Pancreas (tissue), 10 donors: ENCODE measurements at places on chromosomes 1 and 21. TPM values are rescaled to one million over a fixed set of nuclear protein-coding genes. Genes with fewer than 3 reads are reported as not detected.

PLA2G2F gene
- not detected for total RNA-seq

GRCh38 chr1:245247801-245248200 is 93.0 kb downstream of the KIF26B start:
- no peaks in the 10 kb centered on the region for H3K27me3 ChIP-seq
- no peak for DNase-seq
- H3K4me1 ChIP-seq, result no peaks in the 10 kb centered on the region
- H3K27ac ChIP-seq, result no peak overlapping the region
- no peaks in the 10 kb centered on the region for H3K36me3 ChIP-seq
- no peak overlapping the region for H3K4me3 ChIP-seq

GRCh38 chr1:116628448-116628847 is 39.1 kb downstream of the IGSF3 start:
- H3K4me3 ChIP-seq, result no peak overlapping the region
- no peaks in the 10 kb centered on the region for H3K27me3 ChIP-seq

- no peak for DNase-seq
- no peak overlapping the region for H3K4me3 ChIP-seq
- H3K36me3 ChIP-seq, result no peaks in the 10 kb centered on the region
- H3K4me1 ChIP-seq, result no peaks in the 10 kb centered on the region
Measured at GRCh38 chr1:196070940-196071339, 537.3 kb downstream of the KCNT2 start.

DNA sequence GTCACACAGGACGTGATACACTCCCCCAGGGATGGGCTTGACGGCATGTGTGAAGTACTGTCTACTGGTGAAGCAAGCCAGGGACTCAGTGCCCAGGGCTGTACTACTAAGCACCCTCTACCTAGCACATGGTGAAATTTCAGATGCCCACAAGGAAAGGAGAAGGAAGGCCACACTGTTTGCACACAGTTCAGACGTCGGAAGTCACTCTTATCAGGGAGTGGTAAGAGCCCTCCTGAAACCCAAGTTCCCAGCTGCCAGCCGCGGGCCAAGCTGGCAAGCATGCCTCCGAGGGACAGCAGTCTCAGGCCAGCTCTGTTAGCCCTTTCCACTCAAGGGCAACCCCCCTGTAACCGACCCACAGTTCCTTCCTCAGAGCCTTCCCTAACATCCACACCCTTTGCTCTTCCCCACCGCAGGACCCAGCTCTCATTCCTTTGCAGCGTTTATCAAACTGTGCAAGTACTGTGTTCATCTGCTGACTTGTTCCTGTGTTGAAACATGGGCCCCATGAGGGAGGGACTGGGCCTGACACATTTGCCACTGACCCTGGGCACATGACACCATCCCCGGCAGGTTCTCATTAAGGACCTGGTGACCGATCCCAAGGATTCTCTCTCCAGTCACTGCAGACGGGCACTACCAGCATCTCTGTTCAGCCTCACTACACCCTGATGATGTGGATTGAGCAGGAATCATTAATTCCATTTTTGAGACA is 58.5 kb downstream of the SLC66A1 start:
- no peaks in the 10 kb centered on the region for H3K27me3 ChIP-seq
- DNase-seq, result no peak
- H3K27ac ChIP-seq, result no peak overlapping the region

- no peak overlapping the region for H3K27ac ChIP-seq
- DNase-seq, result no peak
- H3K4me1 ChIP-seq, result no peaks in the 10 kb centered on the region
- no peak overlapping the region for H3K4me3 ChIP-seq
- no peaks in the 10 kb centered on the region for H3K27me3 ChIP-seq
Measured at GRCh38 chr1:10193288-10193687, 17.1 kb upstream of the KIF1B start.

CSMD2 gene
- total RNA-seq, result 0.35 TPM

FCMR gene
- total RNA-seq, result 1.8 TPM

DNA sequence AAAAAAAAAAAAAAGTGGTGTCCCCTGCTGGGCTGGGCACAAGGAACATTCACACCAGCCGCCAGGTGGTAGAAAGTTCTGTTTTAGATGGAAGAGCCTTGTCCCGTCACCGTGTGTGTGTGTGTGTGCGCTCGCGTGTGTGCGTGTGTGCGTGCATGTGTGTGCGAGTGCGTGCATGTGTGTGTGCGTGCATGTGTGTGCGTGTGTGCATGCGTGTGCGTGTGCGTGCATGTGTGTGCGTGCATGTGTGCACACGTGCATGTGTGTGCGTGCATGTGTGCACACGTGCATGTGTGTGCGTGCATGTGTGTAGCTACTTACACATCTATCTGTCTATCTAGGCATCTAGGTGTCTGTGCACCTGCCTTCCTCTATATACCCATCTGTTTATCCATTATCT is 491.7 kb downstream of the NPHP4 start:
- H3K4me3 ChIP-seq, result no peak overlapping the region
- no peaks in the 10 kb centered on the region for H3K27me3 ChIP-seq
- no peak overlapping the region for H3K27ac ChIP-seq
- H3K36me3 ChIP-seq, result no peaks in the 10 kb centered on the region
- no peak for DNase-seq
